Activated T-helper 1 cell treated with anti-CD3 and anti-CD28 coated beads, Interleukin-2, amount 50 U/mL, for 16 hours (primary cell): ENCODE measurements at places on chromosomes 11 and 22.

GRCh38 chr22:17569971-17570511, 6.7 kb downstream of the SLC25A18 start:
- no peak for DNase-seq

DNA sequence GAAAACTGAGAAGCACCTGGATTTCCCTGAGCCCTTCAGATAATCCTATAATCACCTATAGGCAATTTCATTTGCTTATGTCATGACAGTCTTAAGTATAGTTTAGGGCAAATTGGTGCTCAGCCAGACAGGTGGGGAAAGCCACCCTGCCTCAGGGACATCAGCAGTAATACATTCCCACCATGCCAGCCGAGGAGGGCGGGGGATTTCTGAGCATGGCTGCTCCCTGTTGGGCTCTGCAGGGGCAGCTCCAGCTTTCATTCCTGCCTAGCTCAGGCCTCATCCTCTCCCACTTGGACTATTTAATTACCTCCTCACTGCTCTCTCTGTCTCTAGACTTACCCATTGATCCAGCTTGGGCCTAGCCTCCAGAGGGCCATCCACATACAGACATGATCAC, 9.0 kb upstream of the DRD2 start:
- DNase-seq: no peak

- no peak for DNase-seq
These were observed 7.0 kb downstream of the ASRGL1 start for GRCh38 chr11:62344210-62344609.

DNA sequence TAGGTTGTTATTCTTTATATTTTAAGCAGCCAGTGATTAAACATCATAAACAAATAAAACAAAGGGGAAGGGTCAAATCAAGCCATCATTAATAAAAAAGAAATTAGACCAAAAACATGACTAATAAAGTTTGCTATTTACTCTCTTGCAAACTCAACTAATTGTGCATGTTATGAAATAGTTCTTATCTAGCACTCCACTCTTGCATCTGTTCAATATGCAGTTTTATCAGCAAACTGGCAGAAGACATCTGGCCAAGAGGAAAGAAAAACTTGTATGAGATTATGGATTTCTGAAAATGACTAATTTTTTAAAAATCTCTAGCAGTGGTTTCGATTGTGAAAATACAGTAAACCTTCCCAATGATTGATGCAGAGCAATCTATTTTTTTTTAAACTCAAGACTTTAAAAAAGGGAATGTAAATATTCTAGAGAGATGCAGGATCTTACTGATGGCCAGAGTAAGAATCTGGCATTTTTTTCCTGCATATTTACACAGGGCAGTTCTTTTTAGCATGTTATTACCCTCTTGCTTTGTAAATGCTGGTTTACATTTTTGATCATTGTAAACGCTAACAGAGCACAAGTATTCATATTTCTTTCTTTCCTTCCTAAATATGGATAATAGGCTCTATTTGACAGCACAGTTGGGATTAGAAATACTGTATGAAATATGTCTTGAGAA, 83.3 kb downstream of the GRIA4 start:
- DNase-seq: no peak
